ENCODE measurements at places on chromosomes 7 and 10.

DNA sequence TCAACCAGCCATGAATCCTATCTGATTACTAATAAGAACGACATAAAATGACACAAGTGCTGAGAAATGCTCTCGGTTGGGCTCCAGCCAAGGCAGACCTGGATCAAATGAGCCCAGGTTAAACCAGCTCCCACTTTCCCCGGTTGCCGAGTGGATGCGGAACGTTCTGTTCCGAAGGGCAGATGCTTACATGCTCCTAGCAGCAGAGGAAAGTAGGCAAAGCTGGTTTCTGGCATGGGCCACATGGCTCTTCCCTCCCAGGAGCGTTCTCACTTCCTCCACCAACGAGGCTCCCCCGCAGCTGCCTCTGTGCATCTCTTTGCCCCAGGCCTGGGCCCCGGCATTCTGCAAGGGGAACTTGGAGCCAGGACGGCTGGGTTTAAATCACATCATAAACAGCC, 61.8 kb upstream of the SDK1 start:
- no peak for DNase-seq

- DNase-seq: no peak
Measured at GRCh38 chr7:4190010-4190981, 491.8 kb upstream of the FOXK1 start.

- DNase-seq: no peak
Measured at GRCh38 chr7:142243823-142244222, 14.0 kb downstream of the PRSS58 start.

DNA sequence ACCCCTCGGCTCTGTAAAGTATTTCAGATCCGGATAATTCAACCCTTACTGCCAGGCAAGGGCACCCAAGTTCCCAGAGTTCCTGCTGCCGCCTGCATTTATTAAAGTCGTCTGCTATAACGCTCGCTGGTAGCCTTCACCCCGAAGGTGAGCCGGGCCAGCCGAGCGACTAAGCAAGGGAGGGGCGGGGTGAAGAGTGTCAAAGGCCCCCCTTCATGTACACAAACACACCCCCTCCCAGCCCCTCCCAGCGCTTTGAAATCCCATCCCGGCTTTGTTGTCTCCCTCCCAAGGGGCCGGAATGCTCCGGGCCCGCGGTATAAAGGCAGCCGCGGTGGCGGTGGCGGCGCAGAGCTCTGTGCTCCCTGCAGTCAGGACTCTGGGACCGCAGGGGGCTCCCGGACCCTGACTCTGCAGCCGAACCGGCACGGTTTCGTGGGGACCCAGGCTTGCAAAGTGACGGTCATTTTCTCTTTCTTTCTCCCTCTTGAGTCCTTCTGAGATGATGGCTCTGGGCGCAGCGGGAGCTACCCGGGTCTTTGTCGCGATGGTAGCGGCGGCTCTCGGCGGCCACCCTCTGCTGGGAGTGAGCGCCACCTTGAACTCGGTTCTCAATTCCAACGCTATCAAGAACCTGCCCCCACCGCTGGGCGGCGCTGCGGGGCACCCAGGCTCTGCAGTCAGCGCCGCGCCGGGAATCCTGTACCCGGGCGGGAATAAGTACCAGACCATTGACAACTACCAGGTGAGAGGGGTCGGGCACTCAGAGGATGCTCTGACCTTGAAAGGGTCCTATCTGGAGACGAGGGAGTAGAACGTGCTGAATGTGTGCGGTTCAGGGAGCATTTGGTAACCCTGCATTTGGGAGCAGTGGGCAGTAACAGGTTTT, at the start of gene DKK1:
DKK1 (plus strand) TSS at position 349 of the 889 bp plus-strand sequence; CDS start at position 503, 154 bp downstream.
- DNase-seq: peak; percentile 80

GRCh38 chr10:43983405-43983804, 334.7 kb upstream of the ZNF32 start:
- DNase-seq: no peak

DNA sequence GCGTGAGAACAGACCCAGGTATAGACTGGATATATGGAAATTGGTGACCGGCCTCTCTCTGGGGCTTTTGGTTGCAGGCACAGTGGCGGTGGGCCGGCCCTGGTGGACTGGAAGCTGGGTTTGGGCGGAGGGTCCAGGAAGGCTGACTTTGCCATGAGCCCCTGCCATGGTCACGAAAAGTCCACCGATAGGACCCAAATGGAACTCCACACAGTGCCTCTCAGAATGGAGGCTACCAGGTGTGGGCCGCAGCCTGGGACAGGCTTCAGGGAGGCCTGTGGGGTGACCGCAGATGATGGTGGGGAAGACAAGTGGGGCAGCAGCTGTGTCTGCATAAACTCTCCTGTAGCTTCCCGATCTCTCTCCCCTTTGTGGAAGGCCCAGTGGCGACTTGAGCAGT, 123.2 kb downstream of the DNAJB6 start:
- no peak for DNase-seq
